ENCODE measurements at places on chromosomes 7 and 10.

GRCh38 chr10:46084321-46085165 lies 38.5 kb upstream of the MSMB start:
- DNase-seq = no peak

- no peak for DNase-seq
Measured at GRCh38 chr7:26515314-26515842, 223.7 kb downstream of the SNX10 start.

- no peak for DNase-seq
Measured at GRCh38 chr10:81704596-81704995, 170.4 kb upstream of the NRG3 start.

DNA sequence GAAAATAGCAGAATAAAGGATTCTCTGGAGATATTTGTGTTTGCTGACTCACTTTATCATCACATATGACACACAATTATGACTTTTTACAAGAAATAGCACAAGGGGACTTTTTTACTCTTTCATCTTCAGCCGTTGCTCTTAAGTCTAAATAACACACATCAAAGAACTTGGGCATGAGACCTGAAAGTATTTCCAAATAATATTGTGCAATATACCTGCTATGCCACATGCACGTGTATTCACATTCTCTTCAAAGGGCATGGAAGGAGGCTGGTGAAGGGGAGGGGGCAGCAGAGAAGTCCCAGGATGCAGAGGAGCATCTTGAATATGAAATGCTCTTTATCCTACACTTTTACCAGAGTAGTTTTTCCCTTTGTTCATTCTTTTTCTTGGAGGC lies 4.1 kb upstream of the ADARB2 start:
- no peak for DNase-seq

Measured in stimulated activated CD4-positive, alpha-beta T cell treated with anti-CD3 and anti-CD28 coated beads, Interleukin-15, amount 100 ng/mL, for 48 hours (primary cell).